Activated naive CD4-positive, alpha-beta T cell treated with anti-CD3 and anti-CD28 coated beads, Interleukin-2, amount 10 ng/mL, durations not matched to agents 7 days and 5 days (primary cell): ENCODE measurements at places on chromosomes 3 and 15.

- no peak for DNase-seq
Measured at GRCh38 chr3:115646027-115646690, 22.8 kb downstream of the GAP43 start.

GRCh38 chr3:138842483-138843188 is 7.9 kb upstream of the PIK3CB start:
- no peak for DNase-seq

- DNase-seq, result no peak
Measured at GRCh38 chr3:188901671-188902287, 270.0 kb upstream of the TPRG1 start.

GRCh38 chr3:124217542-124217941 is 225.6 kb upstream of the ROPN1 start:
- DNase-seq, result peak; percentile 73

- no peak for DNase-seq
Measured at GRCh38 chr3:58099865-58100264, 91.6 kb downstream of the FLNB start.

DNA sequence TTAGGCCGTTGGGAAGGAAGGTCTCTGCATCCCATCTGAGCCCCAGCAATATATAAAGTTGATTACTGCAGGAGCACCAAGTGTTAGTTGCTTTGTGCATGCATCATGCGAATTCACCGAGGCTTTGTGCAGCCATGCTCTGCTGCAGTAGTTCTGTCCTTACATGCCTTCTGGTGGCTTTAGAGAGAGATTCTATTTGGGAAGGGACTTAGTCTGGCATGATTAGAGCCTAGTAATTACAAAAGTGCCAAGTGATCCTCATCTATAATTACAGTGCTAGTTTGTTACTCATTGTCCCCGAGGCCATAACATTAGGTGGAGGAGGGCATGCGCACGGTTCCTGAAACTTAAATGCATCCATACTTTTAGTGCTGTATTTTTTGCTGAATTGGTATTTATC is 353.6 kb downstream of the CNTN4 start:
- DNase-seq, result no peak
